ENCODE measurements at places on chromosomes 4 and X.

DNA sequence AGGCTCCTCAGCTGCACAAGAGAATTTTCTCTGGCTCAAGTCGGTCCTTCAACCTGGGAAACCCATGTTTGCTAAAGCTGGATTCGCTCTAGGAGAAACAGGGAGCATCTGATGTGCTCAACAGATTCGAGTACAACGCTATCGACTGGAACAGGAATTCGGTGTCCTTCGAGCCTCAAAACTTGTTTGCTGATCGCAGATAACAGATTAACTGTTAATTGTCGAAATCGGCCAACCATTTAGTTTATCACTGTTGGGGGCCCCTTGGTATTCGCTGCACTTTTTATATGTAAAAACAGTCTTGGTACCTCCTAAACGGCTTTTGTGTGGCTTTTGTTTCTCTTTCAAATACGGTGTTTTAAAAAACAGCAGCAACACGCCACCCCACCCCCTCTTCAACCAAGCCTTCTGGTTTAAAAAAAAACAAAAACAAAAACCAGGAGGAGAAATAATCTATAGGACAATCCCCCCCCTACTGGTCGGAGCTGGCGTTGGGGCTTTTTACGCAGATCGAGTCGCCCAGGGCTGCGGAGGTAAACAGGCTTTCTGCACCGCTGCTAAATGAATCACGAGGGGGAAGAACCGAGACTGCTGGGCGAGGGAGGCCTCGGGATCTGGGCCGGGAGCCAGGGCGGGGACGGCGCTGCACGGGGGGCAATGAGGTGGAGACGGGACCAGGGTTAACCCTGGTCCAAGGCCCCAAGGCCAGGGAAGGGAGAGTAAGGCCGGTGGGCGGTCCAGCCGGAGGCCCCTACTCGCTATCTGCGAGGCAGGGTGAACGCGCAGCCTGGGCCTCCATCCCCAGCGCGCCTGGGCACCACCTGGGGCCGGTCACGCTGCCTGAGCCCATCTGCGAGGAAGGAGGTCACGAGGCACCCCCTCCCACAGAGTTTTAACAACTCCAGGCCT is 71.7 kb upstream of the BCOR start:
- no peak for DNase-seq

- no peak for DNase-seq
Measured at GRCh38 chrX:6266041-6266440, 37.4 kb upstream of the NLGN4X start.

- no peak for DNase-seq
Measured at GRCh38 chr4:113919611-113920010, 59.8 kb downstream of the ARSJ start.

DNA sequence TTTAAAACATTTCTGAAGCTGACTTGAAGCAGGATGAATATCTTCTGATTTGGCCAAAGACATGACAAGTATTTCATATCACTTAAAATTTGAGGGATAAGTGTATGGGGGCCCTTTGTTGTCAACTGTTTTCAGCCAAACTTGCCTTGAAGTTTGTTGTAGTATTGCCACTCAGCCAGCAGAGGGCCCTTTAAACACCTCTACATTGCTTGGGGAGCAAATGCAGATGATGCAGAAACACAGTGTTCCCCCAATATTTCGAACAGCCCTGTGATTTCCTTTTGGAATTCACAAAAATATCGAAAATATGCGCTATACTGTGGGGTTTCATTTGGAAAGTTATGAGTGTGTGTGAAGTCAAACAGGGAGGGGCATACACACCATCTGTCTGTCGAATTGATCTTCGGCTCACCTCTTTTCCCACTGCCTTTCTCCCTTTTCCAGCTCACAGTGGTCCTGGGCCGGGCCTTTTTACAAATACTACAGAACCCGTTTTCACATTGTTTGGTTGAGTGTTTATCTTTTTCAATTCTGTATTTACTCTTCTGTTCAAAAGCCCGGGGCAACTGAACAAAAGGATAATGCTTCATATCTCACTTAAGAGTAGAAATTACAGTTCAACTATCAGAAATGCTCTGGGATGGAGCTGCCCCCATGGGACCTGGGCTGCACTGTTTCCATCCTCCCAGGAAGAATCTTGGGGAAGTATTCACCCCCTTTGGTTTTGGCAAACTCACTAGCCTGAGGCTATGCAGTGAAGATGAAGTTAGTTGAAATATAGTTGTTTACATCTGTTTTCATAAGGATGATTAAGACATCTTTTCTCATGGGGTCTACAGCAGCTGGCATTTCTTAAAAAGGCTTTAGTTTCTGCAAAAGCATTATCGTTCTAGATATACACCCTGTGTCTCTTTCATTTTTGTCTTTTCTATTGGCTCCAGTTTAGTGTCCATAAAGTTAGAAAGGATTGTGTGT is 137.6 kb downstream of the EGF start:
- no peak for DNase-seq

GRCh38 chr4:120319046-120319767 is 252.6 kb upstream of the MAD2L1 start:
- no peak for DNase-seq

DNA sequence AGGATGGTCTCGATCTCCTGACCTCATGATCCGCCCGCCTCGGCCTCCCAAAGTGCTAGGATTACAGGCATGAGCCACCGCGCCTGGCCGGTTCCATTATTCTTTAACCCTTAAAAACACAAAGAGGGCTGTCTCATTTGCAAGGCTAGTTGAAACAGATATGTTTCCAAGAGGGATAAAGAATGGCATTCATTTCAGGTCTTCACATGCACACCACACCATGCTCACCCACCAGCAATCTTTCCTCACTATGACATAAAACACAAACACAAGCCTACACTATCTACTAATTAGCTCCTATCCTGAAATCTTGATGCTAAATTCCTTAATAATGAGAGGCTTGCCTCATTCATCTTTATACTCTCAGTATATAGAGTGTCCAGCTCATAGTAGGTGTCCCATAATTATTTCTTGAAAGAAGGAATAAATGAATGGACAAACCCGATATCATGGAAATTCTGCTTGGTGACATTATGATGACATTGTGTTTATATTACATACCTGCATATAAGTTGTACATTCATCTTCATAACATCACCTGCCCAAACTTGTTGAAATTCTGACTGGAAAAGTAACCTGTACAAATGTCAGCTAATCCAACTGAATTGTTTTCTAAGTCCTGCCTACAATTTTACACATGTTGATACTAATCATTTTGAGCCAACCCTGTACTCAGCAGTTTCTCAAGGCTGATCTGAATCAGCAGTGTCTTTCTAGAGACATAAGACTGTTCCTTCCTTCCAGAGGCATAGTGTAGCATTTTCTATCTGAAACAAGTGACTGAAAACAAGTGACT is 408.5 kb downstream of the KLHL13 start:
- no peak for DNase-seq

GRCh38 chrX:149760965-149761364 is 12.9 kb upstream of the HSFX1 start:
- DNase-seq = no peak

- DNase-seq = no peak
Measured at GRCh38 chrX:107845625-107846024, 20.0 kb downstream of the MID2 start.

GRCh38 chr4:151358266-151358665 is 32.9 kb upstream of the SH3D19 start:
- DNase-seq = peak; percentile 58

- no peak for DNase-seq
Measured at GRCh38 chr4:188975271-188975670, 836.0 kb downstream of the TRIML1 start.

- no peak for DNase-seq
Measured at GRCh38 chr4:37803348-37803973, 23.0 kb upstream of the PGM2 start.

GRCh38 chrX:3191796-3192195 is 150.5 kb downstream of the ARSF start:
- DNase-seq = no peak

GRCh38 chr4:37452952-37453280 is 208.4 kb downstream of the NWD2 start:
- DNase-seq = no peak

DNA sequence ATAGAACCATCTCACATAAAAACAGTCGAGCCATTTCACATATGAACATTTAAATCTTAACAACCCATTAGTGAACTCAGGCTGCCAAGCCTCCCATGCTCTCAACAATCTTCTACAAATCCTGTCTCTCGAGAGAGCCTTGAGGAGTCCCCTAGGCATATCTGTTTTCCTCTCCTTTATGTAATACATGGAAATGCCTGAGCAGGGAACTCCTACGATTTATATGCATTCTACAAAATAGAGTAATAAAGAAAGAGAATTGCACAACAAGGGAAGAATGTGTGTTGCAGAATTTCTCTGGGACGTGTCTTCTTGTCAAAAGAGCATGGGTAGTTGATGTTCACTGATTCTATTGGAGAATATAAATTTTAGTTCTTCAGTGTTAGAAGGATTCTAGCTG is 101.8 kb upstream of the VCX2 start:
- no peak for DNase-seq

DNA sequence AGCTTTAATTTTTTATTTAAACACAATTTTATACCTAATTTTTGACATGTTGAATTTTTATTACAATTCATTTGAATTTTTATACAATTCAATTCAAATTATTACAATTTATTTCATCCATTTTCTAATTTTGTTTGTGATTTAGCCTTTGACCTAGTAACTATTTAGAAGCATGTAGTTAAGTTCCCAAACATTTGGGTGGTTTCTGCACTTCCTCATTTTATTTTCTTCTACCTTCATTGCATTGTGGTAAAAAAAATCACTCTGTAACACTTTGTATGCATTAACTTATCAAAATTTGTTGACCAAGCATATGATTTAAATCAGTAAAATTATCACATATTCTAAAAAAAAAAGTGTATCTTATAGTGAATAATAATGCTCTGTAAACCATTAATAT is 928.9 kb downstream of the ARAP2 start:
- no peak for DNase-seq

DNA sequence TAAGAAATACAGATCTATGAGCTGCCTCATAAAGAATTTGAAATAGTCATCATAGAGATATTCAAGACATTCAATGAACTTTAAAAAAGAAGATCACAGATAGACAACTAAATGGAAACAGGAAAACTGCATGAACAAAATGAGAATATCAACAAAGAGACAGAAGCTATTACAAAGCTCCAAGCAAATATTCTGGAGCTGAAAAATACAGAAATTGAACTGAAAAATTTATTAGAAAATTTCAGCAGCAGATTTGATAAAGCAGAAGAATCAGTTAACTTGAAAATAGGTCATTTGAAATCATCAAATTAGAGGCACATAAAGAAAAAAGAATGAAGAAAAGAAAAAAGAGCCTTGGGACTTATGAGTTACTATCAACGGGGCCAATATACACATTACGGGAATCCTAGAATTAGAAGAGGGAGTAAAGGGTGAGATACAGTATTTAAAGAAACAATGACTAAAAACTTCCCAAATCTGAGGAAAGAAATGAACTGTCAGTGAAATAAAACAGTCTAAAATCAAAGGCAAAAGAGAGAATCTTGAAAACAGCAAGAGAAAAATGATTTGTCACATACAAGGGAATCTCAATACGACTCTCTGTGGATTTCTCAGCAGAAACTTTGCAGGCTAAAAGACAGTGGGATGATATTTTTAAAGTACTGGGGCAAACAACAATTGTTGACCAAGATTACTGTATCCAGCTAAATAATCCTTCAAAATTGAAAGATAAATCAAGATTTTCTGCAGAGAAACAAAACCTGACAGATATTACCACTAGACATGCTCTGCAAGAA is 641.6 kb downstream of the ANKRD50 start:
- DNase-seq = no peak

GRCh38 chr4:152187693-152188092 is 348.2 kb downstream of the FBXW7 start:
- no peak for DNase-seq

- DNase-seq = no peak
Measured at GRCh38 chrX:134908356-134908755, 82.4 kb upstream of the SMIM10 start.

- no peak for DNase-seq
Measured at GRCh38 chrX:38991656-38992440, 190.6 kb downstream of the MID1IP1 start.

GRCh38 chr4:169201222-169202144 is 69.3 kb downstream of the SH3RF1 start:
- DNase-seq = no peak

DNA sequence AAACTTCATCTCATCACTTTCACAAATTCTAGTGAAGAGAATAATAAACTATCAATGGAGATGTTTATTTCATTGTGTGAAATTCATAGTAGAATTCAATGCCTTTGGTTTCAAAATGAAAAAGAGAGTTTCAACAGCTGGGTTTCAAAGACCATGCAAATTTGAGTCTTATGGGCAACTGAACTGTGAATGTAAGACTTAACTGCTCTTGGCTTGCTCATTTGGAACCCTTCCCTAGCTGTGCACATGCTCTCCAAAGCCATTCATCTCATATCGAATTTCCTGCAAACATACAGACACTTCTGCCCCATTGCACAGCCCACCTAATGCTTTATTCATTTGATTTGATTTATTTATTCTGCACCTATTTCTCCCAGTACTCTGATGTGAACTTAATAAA is 154.5 kb downstream of the GRXCR1 start:
- DNase-seq = no peak

DNA sequence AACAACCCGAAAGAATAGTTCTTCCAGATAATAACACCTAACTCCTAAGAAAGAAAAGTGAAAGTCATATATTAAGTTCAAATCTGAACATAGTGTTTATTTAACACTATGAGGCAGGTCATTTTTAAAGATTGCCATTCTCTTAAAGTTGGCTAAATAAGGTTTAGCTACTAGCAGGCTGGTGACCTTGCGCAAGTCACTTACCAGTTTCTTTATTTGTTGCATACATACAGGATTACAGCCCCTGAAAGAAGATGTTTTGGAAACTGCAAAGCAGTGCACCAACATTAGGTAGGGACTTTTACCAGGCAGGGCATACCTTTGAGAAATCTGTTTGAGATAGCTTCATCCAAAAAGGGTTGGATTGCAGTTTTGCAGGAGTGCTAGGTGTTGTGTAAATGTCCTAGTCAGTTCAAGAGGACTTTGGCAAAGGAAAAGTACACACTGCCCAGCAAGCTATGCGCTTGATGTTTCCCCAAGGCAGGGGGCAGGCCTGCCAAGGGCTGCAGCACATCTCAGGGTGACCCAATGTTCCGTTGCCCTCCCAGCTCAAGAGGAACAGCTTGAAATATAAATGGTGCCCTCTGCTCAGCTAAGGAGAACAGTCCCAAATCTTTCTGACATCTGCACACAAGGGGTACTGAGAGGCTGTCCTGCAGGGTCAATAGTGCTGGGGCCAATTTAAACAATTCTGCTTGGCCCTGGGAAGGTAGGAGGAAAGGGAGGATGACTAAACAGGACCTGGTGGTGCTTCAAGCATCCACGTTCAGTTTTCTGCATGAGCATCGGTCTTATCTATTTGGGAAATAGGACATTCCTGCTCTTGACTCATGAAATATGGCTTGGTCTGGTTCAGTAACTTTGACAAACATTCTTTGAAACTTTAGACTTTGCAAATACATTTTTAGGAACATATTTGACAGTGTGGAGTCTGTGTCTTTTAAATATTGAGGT is 130.8 kb downstream of the COL4A6 start:
- no peak for DNase-seq
